ENCODE measurements at places on chromosomes 1 and 21.

GRCh38 chr1:2645776-2646175 is 13.0 kb upstream of the MMEL1 start:
- no peak for DNase-seq

DNA sequence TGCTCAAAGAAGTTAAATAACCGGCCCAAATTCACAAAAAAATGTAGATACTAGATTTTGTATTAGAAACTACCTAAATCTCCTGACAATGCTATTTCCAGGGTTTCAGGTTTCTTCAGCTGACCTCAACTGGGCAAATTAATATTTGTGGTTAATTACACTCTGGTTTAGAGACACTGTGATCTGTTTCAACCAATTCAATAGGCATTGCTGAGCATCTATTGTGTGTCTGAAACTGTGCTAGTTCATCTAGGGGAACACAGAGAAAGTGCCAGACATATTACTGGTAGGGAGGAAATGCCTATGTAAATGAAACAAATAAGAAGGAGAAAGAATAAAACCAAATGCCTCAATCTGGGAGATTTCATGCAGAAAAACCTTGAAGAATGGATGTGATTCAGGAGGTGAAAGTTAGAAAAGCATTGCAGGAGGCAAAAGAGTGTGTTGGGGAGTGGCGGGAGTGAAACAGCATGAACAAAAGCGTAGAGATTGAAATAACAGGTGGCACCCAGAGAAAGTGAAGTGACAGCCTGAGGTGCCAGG is 51.3 kb upstream of the IVNS1ABP start:
- no peak for DNase-seq

GRCh38 chr1:63912643-63913042 is 138.8 kb downstream of the ROR1 start:
- no peak for DNase-seq

DNA sequence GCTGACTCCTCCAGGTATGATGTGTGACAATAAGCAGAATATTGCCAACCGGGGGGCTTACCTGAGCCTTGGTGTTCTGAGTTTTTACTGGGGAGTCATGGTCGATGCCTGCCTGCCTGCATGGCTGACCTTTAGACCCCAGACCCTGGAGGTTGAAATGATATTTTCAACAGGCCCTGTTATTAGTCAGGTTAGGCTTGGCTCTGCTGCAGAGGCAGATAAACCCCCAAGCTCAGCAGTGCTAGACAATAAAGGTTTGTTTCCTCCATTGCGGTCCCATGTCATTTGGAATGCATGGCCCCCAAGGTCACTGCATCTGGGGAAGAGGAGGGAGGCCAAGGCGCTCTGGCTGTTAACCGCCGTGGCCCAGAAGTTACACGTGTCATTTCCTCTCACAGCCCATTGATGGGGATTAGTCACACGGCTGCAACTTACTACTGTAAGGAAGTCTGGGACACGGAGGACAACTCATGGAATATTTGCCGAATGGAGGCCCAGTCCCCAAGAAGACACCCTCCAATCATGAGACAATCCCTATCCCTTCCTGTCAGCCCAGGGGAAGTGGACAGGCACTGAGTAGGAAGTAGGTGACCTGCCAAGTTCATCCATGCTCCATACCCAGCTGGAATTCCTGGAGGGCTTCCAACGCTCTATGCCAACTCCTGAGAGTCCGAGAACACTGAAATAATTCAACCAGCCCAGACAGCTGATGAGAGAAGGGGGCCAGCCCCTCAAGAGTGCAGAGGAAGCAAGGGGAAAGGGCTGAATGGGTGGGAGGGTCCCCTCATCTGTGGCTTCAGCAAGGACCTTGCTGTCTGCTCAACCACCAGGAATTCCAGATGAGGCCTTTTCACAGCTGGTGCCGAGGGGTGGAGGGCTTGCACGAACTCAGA is 97.3 kb downstream of the TAS1R2 start:
- DNase-seq: no peak

DNA sequence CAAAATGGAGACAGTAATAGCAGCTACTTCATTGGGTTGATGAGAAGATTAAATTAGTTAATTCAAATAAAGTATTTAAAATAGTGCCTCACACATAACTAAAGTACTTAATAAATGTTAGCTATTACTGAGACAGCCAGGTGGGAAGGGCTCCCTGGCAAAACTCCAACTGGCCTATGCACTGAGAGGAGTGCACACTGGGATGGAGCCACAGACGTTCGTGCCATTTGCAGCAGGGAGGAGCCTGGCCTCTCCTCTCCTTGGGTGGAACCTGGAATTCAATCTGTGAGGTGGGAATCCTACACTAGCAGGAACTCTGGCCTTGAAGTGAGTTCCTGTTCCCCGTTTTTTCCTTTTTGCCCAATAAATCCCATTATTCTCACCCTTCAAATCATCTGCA is 28.1 kb downstream of the SLC5A9 start:
- no peak for DNase-seq
